Jurkat, Clone E6-1 (cell line): ENCODE measurements at places on chromosomes 6 and 20.

GRCh38 chr6:4281341-4282293 is 146.2 kb upstream of the ECI2 start:
- DNase-seq = no peak

DNA sequence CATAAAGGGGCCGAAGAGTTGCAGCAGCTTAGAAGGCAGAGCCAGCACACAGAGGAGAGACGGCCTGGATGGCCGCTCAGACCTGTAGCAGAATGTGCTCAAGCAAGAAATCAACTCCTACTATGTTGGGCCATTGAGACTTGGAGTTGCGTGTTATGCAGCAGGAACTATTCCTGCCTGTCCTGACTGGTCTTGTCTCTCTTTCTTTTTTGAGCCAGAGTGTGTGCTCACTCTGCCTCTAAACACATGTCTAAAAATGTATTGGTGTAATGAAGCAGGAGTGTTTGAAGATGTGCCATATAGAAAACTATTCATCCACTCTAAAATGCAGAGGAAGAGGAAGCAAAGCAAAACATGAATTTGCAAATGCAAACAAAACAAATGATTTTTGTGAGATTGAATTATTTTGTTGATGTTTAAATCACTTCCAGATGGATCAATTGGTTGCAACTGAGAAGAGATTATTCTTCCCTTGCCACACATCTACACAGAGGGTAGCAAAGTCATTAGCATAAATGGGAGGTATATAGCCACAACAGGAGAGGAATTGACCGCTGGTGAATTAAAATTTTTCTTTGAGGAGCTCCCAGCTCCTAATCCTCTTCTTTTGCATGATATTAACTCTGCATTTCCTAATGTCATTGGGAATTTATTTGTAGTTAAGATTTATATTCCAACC is 20.4 kb upstream of the SYNJ2 start:
- no peak for DNase-seq

DNA sequence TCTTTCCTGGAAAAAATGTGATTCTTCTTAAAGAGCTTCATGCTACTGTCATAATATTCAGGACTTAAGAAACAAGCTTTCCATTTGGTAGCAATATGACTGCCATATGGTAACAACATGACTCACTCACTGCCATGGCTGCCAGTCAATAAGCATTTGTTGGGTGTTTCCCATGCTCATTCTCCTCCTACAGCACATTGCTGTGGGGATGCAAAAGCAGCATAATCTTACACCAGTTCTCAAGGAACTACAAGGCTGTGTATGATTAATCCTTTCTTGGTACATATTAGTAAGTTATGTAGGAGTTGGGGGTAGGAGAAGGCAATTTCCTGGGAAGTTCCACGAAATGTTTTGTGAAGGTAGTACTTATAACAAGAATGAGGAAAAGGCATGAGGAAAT is 76.7 kb downstream of the CEP162 start:
- no peak for DNase-seq

DNA sequence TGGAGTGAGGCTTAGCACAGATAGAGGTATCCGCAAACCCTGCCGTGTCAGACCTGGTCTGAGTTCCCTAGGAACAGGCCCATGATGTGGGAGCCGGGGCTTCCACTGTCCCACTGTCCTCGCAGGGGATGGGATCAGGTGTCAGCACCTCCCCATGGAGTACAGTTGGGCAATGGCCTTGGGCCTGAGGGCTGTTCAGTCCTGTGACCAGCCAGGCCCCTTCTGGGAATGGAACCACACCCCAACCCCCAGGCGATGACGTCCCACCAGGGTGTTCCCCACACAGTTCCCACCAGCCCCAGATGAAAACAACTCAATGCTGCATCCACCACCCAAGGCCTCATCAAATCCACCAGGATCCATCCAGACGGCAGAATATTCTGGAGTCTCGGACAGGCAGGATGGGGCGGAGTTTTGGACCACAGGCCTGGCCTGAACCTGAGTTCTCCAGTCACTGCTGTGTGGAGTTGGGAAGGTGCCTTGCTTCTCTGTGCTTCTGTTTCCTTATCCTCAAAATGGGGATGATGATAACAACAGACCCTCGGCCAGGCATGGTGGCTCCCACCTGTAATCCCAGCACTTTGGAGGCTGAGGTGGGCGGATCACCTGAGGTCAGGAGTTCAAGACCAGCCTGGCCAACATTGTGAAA is 62.2 kb downstream of the UBE2V1 start:
- no peak for DNase-seq

- no peak for DNase-seq
Measured at GRCh38 chr20:20457392-20458126, 89.7 kb downstream of the INSM1 start.

DNA sequence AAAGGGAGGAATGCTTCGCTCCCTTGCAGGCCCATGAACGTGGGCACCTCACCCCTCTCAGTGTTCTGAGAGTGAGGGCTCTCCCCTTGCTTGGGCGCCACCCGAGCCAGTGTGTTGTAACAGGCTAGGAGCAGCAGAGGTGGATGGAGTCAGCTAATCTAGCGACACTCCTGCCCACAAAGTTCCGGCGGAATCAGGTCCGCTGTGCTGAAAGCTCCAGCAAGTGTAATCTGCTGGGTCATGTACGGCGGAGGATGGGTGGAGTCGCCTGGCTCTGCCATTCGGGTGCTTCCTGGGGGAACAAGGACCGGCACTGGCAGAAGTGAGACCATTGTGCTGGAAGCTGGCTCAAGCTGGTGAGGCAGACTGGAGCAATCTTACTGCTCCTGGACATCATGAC is 1310.1 kb downstream of the EPHA7 start:
- DNase-seq = no peak

DNA sequence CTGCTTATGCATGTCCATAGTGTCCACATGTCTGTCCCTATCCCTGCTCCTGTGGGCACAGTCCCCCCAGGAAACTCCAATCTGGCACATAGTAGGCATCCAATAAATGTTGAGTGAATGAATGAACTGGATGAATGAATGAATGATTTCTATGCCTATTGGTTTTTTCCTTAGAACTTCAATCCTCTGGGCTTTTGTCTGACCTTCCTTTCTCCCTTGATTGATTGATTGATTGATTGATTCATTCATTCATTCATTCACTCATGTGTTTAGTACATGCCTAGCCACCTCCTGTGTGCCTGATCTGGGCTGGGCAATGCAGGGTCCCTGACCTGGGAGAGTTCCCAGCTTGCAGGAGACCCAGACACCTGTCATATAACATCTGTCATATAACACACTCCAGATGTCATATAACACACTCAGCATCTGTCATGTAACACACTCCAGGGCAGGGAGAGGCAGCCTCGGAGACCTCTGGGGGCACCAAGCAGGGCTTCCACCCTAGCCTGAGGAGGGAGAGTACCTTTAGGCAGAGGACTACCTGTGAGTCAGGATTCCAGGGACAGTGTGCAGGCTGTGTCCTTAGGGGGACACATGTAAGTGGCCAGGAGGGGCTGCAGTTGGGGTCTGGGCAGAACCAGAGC is 17.9 kb downstream of the VSTM2L start:
- DNase-seq = no peak

- DNase-seq = no peak
Measured at GRCh38 chr20:31593221-31594001, 11.7 kb upstream of the ID1 start.

- no peak for DNase-seq
Measured at GRCh38 chr20:58146746-58147140, 81.7 kb downstream of the ANKRD60 start.

- DNase-seq = no peak
Measured at GRCh38 chr6:168082860-168083513, 4.0 kb upstream of the FRMD1 start.

DNA sequence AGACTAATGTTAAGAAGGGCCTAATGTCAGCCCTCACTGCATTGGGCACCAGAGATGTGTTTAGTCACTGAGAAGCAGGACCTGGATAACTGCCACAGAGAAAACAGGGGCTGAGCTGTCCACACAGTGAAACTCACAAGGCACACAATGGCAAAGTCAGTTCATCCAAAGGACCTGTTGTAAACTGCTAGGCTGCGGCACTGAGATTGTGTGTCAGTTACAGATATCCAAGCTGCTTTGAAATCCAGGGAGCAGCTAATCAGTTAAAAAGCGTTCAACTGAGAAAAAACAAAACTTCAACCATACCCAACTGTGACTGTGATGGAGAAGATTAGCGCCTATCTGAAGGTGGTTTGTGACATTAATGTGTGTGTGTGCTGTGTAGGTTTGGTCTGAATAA is 27.8 kb upstream of the TMEM14A start:
- DNase-seq = no peak
